Progenitor cell of endocrine pancreas (in vitro differentiated cells): ENCODE measurements at places on chromosomes 16 and 17. TPM values are rescaled to one million over a fixed set of nuclear protein-coding genes. Genes with fewer than 3 reads are reported as not detected.

MT4 gene
- total RNA-seq, result not detected in 2 replicates

GRCh38 chr17:16988749-16989229, 16.9 kb upstream of the TNFRSF13B start:
- H3K27ac ChIP-seq, result no peak overlapping the region
- H3K4me3 ChIP-seq, result no peak overlapping the region
- H3K36me3 ChIP-seq, result no peaks in the 10 kb centered on the region
- DNase-seq, result no peak

G6PC1 gene
- not detected in 2 replicates for total RNA-seq

- H3K4me1 ChIP-seq, result no peaks in the 10 kb centered on the region
- DNase-seq, result no peak
- H3K27ac ChIP-seq, result no peak overlapping the region
Observed at GRCh38 chr16:65876056-65876408, 490.5 kb upstream of the CDH5 start.

FBXO39 gene
- total RNA-seq, result not detected in 2 replicates

TP53TG3D gene
- not detected in 2 replicates for total RNA-seq

DNA sequence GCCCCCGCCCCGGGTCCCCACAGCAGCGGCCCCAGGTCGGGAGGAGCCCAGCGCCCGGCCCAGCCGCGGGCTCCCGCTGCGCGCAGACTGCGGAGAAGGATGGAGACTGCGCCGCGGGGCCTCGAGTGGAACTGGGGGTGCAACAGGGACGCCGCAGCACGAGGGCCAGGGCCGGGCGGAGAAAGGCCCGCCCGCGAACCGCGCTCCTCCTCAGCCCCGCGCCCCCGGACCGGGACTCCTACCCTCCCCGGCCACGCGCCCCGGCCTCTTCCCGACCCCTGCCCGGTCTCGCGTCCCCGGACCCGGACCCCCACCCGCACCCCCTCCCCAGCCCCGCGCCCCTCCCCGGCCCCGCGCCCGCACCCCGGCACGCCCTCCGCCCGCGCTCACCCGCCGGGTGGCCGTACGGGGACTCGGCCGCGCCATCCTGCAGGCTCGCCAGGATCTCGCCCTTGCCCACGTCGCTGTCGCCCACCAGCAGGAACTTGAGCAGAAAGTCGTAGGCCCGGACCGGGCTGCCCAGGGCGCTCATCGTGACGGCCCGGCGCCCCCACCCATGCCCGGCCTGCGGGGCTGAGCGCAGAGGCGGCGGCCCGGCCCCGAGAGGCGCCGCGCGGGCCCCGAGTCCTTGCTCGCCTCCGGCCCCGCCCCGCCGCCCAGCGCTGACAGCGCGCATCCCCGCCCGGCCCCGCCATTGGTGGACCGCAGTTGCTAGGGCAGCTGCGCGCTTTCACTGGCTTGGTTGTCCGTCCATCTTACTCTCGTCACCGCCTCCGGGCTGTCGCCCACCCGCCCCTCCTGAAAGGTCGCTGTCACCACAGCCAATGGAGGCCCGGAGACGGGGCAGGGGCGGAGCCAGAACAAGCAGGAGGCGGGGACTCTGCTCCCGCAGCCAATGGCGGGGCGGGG, at the start of gene RAB40B:
Gene RAB40B, minus strand, starts transcription at position 634 of the 909 bp plus-strand sequence. Its CDS starts 102 bp downstream, at position 532.
- H3K4me3 ChIP-seq, result peak within 1 kb of the TSS; percentile 84
- peak within 1 kb of the TSS; percentile 71 for H3K27ac ChIP-seq
- H3K36me3 ChIP-seq, result peaks cover 14% of the 10 kb centered on the region
- H3K4me1 ChIP-seq, result peaks cover 2% of the 10 kb centered on the region

DNA sequence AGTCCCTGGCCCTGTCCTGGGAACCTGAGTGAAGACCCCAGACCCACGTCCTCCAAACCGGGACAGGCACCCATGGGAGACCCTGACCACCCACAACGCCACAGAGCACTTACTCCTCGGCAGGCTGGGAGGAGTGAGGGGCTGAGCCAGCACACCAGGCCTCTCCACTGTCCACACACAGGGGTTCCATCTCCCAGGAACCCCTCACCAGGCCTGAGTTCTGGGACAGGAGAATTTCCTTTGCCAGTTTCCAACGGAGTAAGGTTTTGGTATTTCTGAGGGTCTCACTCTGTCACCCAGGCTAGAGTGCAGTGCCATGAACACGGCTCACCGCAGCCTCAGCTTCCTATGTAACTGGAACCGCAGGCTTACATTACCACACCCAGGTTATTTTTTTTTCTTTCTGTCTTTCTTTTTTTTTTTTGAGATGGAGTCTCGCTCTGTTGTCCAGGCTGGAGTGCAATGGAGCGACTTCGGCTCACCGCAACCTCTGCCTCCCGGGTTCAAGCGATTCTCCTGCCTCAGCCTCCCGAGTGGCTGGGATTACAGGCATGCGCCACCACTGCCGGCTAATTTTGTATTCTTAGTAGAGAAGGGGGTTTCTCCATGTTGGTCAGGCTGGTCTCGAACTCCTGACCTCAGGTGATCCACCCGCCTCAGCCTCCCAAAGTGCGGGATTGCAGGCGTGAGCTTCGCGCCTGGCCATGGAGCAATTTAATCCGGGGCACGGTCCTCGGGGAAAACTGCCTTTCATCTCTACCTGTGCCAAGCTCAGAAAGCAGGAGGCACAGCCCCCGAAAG, 1.6 kb downstream of the PGAP6 start:
- no peaks in the 10 kb centered on the region for H3K27me3 ChIP-seq
- peak overlapping the region; percentile 70 for H3K4me3 ChIP-seq
- H3K27ac ChIP-seq, result peak overlapping the region; percentile 85
- peaks cover 26% of the 10 kb centered on the region for H3K4me1 ChIP-seq
- no peak for DNase-seq

CMTM2 gene
- total RNA-seq, result 0.58 TPM in 1 of 2 replicates, not detected in the other

DNA sequence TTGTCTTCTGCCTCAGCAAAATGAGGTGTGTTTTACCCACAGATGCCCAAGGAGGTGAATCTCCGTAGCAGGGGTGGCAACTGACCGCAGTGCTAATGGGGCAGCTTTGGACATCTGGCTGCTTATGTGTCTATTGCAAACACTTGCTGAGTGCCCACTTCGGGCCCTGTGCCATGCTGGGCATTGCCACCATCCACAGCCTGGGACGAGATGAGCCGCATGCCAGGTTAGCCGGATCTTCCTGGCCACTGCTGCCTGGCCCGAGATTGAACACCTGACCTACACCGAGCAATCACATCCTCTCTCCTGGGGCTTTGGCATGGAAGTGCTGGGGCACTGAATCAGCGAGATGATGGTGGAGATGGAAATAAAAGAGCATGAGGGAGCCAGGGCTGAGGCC, 238.7 kb downstream of the GSG1L start:
- DNase-seq, result no peak
- no peak overlapping the region for H3K4me3 ChIP-seq
- no peak overlapping the region for H3K27ac ChIP-seq
- H3K36me3 ChIP-seq, result no peaks in the 10 kb centered on the region

- no peaks in the 10 kb centered on the region for H3K27me3 ChIP-seq
- no peaks in the 10 kb centered on the region for H3K36me3 ChIP-seq
- H3K4me1 ChIP-seq, result peaks cover 15% of the 10 kb centered on the region
- no peak overlapping the region for H3K27ac ChIP-seq
- no peak overlapping the region for H3K4me3 ChIP-seq
Observed at GRCh38 chr17:66576473-66576872, 258.4 kb upstream of the CACNG5 start.

GRCh38 chr17:54372069-54372749, 528.4 kb upstream of the TOM1L1 start:
- DNase-seq, result no peak
- no peaks in the 10 kb centered on the region for H3K36me3 ChIP-seq
- peak overlapping the region; percentile 9 for H3K27ac ChIP-seq
- H3K27me3 ChIP-seq, result no peaks in the 10 kb centered on the region

ACD gene
- total RNA-seq, result 32.7 and 34.7 TPM in 2 replicates

DNA sequence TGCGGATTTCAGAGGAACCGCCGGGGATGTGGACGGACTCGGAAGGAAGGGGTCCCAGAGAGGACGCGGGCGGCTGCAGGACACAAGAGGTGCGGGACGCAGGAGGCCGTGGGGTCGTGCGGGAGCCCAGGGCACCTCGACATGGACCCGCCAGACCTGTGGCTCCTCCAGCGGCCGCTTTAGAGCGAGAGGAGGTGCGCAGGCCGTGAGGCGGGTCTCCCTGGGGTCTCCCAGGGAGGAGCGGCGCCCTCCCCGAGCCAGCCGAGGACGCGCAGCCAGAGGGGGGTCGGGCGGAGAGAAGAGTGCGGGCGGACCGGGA, 6.8 kb upstream of the FLYWCH1 start:
- no peak for DNase-seq
- no peaks in the 10 kb centered on the region for H3K27me3 ChIP-seq
- peaks cover 4% of the 10 kb centered on the region for H3K4me1 ChIP-seq
- H3K4me3 ChIP-seq, result peak overlapping the region; percentile 82

PMP22 gene
- 0.93 and 1.2 TPM in 2 replicates for total RNA-seq

DNA sequence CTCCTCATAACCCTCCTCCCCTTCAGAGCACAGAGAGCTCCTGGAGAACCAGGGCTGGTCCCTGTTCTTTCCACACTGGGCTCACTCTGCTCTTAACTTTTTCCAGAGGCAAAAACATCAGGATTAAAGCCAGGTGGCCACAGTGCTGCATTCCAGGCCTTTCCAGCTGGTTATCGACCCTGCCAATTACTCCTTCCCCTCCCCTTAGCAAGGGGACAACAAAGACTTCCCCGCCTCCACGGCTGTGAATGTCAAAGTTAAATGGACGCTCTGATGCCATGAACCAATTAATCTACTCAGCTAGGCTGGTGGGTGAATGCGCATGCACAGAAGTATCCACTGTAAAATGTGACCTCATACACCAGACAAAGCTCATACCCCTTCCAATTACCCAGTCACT, 23.1 kb downstream of the ACLY start:
- H3K27ac ChIP-seq, result peak overlapping the region; percentile 25
- H3K27me3 ChIP-seq, result no peaks in the 10 kb centered on the region
- no peak overlapping the region for H3K4me3 ChIP-seq

OR2C1 gene
- total RNA-seq, result 0.19 TPM in 1 of 2 replicates, not detected in the other

DNA sequence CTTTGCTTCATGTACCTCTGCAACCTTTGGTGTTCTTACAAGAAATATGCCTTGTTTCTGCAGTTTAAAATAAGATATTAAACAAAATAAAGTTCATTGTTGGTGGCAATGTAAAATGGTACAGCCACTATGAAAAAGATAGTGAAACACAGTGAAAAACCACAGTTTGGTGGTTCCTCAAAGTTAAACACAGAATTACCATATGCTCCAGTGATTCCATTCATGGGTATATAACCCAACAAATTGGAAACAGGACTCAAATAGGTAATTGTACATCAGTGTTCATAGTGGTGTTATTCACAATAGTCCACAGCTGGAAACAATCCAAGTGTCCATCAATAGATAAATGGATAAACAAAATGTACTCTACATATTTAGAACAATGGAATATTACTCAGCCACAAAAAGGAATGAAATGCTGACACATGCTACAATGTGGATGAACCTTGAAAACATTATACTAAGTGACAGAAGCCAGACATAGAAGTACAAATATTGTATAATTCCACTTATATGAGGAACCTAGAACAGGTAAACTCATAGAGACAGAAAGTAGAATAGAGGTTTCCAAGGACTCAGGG, 49.2 kb downstream of the CUEDC1 start:
- DNase-seq, result no peak
- no peaks in the 10 kb centered on the region for H3K27me3 ChIP-seq
- H3K4me3 ChIP-seq, result no peak overlapping the region
- no peaks in the 10 kb centered on the region for H3K36me3 ChIP-seq

KPNB1 gene
- 379 and 386 TPM in 2 replicates for total RNA-seq

DNA sequence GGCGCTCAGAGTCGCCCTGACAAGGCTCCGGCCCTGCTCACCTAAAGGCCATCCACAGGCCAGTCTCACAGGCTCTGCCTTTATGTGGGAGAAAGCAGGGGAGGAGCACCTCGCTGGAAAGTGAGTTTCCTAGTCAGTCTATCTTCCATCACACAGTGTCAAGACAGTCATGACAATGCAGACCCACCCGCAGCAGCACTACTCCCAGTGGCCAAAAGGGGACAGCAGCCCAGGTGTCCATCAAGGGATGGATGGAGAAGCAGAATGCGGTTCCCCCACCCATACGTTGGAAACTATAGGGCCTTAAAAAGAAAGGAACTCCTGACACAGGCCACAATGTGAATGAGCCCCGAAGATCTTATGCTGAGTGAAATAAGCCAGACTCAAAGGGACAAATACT, 226.8 kb downstream of the ENGASE start:
- no peaks in the 10 kb centered on the region for H3K4me1 ChIP-seq
- no peaks in the 10 kb centered on the region for H3K36me3 ChIP-seq
- peaks cover 30% of the 10 kb centered on the region for H3K27me3 ChIP-seq
- H3K4me3 ChIP-seq, result no peak overlapping the region

DNA sequence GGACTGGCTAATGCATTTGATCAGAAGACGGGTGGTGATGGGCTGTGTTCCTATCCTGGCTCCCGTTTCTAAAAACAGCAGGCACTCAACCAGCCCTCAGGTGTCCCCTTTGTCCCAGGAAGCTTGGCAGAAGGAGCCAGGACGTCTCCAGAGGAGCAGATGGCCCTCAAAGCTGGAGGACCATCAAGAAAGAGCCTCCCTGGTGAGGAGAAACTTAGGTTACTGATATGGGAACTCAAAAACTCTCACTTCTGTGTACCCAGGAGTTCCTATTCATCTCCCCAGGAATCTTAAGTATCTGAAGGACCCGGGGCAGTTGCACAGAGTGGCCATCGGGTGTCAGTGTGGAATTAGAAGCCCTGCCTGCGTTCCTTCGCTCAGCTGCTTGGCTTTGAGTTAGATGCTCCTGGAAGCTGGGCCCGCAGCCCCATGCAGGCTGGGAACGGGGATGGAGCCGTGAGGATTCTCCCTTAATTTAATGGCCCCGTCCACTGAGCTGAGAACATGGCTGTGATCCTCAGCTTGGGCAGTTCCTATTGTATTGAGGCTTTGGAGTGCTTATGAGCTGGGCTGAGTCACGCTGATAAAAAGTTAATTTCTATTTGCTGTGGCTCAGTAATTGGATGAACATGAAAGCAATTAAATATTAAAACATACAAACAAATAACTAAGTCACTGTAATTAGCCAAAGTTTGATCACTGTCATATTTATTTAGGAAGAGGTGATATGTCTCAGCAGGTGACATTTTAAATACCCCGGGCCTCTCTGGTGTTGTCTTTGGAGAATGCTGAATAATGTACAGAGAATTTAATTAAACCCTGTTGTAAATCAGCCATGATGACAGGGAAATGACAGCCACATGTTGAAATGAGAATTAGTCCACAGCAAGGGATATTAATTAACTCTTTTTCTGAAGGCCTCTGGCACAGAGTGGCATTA, 402.1 kb downstream of the SEC14L1 start:
- no peak overlapping the region for H3K4me3 ChIP-seq
- peaks cover 63% of the 10 kb centered on the region for H3K27me3 ChIP-seq
- peak; percentile 56 for DNase-seq
- no peak overlapping the region for H3K27ac ChIP-seq
- H3K4me1 ChIP-seq, result peaks cover 4% of the 10 kb centered on the region

CLEC18B gene
- total RNA-seq, result 3.0 and 3.5 TPM in 2 replicates

MYCBPAP gene
- total RNA-seq, result 1.7 and 3.5 TPM in 2 replicates

CBX8 gene
- 21.7 and 23.1 TPM in 2 replicates for total RNA-seq
